G401 (cell line): ENCODE measurements at places on chromosomes 4 and X. TPM values are rescaled to one million over a fixed set of nuclear protein-coding genes. Genes with fewer than 3 reads are reported as not detected.

GRCh38 chr4:185771711-185772390 is 40.1 kb downstream of the SORBS2 start:
- no peak for DNase-seq

DNA sequence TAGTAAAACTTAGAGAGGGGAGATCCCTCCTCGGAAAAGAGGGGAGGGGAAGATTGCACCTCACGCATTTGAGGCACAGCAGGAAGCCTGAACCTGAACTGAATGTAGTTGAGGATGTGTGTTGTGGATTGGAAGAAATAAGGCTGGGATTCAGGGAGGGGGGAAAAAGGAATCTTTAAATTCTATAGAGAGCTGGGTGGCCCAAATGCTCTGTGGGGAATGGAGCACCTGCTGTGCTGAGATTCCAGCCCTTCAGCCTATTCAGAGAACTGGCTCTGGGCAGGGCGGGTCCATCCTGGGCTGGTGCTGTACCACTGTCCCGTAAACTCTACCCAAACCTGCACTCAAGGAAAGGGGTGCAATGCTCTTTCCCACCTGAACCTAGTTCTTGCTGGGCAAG is 4.1 kb downstream of the FOXO4 start:
- DNase-seq, result no peak

GRCh38 chr4:101667348-101667747 is 123.2 kb upstream of the BANK1 start:
- DNase-seq, result peak; percentile 68

EMD gene
- 49.8 and 72.5 TPM in 2 replicates for total RNA-seq

USP17L13 gene
- not detected in 2 replicates for total RNA-seq

DNA sequence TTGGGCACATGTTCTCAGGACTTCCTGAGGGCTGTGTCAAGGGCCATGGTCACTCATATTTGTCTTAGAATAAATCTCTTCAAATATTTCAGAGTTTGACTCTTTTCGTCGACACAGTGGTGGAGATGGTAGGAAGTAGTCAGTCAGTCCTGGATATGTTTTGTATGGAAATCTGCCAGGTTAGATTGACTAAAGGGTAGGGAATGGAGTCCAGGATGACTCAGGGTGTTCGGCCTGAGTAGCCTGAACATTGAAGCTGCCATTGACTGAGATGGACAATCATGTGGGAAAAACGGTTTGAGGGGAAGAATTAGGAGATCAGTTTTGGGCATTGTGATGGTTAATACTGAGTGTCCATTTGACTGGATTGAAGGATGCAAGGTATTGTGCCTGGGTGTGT is 177.1 kb upstream of the CENPE start:
- DNase-seq, result no peak

FHDC1 gene
- total RNA-seq, result 0.06 and 0.27 TPM in 2 replicates

GRCh38 chrX:106144755-106145639 is 23.1 kb upstream of the PWWP3B start:
- no peak for DNase-seq

GAGE12D gene
- total RNA-seq, result not detected in 2 replicates

HMGB2 gene
- total RNA-seq, result 270 and 334 TPM in 2 replicates

- no peak for DNase-seq
Observed at GRCh38 chr4:86960557-86960961, 25.7 kb downstream of the AFF1 start.

DNA sequence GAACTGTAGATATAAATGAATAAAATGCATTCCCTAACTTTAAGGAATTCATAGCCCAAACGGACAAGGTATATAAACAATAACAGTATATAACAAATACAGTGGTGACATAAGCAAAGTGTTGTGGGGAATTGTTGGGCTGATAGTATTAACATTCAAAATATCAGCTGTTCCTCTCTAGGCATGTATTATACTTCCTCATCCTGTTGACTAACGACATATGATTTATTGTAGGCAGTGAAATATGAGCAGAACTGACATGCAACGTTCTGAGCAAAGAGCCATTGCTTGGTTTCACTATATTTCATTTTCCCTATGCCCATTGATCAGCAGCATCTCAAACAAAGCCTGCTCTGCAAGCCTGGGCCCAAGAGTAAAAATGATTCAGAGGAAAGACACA is 143.9 kb downstream of the PTCHD1 start:
- no peak for DNase-seq

- DNase-seq, result peak; percentile 44
Observed at GRCh38 chrX:38599796-38600755, 38.7 kb downstream of the TSPAN7 start.

GRCh38 chrX:77548751-77549150 is 101.6 kb downstream of the FGF16 start:
- DNase-seq, result no peak

TRAM1L1 gene
- total RNA-seq, result 0.92 and 1.0 TPM in 2 replicates

GRCh38 chrX:42175843-42176242 is 252.5 kb upstream of the CASK start:
- no peak for DNase-seq

DNA sequence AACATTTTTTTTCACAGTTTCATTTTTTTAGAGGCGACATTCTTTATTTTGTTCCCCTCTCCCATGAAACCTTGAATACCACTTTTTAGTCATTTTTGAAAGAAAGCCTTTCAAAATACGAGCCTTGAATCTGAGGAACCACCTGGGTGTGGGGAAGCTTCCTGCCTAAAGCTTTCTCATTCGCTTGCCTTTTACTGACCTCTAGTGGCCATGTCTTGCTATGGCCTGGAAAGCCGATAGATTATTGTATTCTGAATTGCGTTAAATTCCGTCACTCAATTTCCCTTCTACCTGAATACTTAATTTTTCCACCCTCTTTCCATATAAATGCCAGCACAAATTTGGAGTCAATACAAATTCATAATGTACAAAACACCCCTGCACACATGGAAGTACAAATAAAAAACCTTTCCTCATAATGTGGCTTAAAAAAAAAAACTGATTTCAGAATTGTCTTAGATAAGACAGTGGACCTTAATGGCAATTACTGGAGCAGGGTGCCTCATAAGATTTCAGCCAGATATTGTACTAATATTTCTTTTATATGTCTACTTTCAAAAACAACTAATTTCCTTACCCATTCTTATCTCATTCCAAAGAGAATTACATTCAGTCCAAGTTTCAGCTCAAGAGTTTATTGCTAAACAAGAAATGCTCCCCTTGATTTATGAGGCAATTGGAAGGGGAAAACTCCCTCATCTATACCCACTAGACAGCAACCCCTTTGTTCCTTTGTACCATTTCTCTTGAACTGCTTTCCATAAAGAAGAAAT is 217.9 kb downstream of the CENPC start:
- DNase-seq, result peak; percentile 70

DNA sequence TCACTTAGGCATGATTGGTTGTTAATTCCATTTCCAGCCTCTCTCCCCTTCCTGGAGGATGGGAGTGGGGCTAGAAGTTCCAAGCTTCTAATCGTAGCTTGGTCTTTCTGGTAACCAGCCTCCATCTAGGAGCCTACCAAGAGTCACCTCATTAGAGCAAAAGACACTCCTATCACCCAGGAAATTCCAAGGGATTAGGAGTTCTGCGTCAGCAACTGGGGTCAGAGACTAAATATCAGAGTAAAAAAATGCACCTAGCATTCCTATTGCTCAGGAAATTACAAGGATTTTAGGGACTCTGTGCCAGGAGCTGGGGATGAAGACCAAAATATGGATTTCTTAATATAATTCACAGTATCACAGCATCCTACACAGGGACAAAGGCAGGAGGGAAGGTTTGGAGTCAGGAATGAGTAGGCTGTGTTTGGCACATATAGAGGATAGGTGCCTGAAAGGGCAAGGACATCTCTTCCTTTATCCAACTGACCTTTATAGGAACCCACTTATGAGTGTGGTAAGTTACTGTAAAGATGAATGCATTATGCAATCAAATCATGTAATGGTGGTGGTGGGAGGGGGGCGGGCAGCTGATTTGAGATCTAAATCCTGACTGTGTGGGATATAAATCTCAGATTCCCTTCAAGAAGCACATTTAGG is 30.5 kb upstream of the LIMCH1 start:
- no peak for DNase-seq

DNA sequence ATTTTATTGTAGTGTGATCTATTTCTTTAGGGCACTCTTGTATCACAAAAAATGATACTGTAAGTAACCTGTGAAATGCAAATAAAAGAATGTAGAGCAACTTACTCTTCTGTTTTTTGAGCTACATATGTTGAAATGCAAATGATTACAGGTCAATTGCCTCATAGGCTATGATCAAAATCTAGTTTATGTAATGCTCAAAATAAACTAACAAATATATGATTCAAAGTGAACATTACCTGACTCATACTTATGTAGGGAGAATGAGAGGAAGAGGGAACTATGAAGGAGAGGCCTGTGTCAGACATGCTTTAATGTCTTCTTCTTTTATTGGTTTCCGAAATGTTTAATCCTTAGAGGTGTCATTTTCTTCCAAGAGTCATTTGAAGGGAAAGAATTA is 5.0 kb upstream of the RPS6KA3 start:
- no peak for DNase-seq

IL13RA2 gene
- total RNA-seq, result 1.5 and 2.0 TPM in 2 replicates
